ENCODE measurements at places on chromosomes 3 and 15.

GRCh38 chr3:54967731-54968161 lies 39.9 kb upstream of the LRTM1 start:
- DNase-seq = no peak

GRCh38 chr3:132549890-132550578 lies 47.0 kb upstream of the ACKR4 start:
- DNase-seq = no peak

- no peak for DNase-seq
Observed at GRCh38 chr3:17399586-17399985, 342.8 kb downstream of the TBC1D5 start.

DNA sequence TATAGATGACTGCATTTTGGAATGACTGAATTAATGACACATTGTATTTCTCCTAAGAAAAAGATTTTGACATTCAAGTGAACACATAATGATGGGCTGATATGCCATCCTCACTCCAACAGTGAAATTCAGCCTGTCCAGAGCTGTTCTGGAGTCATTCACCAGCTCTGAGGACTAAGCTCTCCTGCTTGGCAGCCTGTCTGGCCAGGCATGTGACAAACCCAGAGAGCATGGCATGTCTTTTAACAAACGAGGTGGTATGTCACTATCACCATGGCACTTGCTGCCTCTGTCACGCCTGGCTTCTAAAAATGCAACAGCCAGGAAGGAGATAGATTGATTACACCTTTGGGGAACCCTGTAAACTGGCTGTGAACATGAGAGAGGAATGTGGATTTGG lies 1.4 kb downstream of the ACTC1 start:
- DNase-seq = no peak

DNA sequence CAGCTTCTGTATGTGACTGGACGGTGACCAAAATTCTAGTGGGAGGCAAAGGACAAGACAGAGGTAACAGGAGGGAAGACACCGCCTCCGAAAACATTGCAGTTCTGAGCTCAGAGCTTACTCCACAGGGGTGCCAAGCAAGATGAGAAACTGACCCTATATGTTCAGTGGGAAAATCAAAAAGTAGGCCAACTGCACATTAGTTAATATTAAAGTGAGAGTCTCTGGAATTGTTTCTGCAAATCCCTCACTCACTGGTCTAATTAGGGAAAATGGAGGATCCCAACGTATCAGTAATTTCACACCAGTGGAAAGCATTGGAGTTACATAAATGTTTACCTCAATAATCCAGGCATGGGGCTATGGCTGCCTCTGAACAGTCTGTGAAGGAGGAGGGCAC lies 313.3 kb upstream of the KCNH8 start:
- DNase-seq = no peak

- no peak for DNase-seq
Observed at GRCh38 chr3:85176799-85177198, 218.0 kb downstream of the CADM2 start.

DNA sequence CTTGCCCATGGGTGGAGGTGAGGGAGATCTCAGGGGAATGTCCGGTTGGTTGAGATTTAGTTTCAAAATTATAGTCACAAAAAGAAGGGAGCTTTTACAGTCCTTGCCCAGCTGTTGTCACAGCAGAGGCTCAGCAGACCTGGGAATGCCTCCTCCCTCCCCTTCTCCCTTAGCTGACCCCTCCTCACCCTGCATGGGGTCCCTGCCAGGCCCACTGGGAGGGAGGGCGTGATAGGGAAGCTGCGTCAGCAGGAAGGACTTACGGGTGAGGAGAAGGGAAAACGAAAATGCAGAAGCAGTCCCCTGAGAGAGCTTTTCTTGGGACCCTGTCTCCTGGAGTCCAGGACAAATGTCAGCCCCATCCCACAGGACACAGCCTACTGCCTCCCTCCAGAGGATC lies 18.9 kb downstream of the SCN5A start:
- DNase-seq = no peak

GRCh38 chr15:77825252-77825542 lies 192.5 kb upstream of the LINGO1 start:
- no peak for DNase-seq

DNA sequence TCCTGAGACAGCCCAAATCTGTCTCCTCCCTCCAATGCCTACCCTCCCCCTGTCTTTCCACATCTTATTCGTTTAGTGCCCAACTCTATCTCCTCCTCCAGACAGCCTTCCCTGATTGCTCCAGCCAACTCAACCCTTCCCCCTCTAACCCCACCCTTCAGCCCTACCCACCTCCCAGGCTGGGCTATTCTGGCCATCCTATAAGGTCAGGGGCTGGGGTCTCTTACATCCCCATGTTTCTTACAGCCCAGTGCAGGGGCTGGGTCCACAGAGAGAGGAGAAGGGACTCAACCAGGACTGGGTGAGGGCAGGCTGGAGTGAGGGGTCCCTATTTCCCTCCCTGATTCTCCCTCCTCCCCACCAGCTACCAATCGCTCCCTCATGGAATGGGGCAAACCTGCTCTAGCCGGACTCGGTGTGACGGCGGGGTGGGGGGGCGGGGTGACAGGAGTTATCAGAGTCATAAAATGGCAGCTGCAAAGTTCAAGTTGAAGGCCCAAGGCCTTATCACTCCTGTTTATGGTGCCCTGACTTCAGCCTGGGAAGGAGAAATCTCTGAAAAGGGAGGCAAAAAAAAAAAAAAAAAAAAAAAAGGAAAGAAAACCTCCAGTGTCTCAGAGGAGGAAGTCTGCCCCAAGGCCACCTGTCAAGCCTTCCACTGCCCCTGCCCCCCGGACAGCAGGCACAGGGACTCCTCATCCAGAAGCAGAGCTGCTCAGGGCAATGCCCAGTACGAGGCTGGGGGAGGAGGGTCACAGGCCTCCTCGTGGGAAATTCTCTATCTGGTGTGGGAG lies 2.1 kb downstream of the VIPR1 start:
- DNase-seq = no peak

GRCh38 chr3:133113927-133114597 lies 75.9 kb downstream of the TMEM108 start:
- no peak for DNase-seq

- DNase-seq = no peak
Observed at GRCh38 chr15:42493679-42494078, 1.8 kb upstream of the SNAP23 start.

DNA sequence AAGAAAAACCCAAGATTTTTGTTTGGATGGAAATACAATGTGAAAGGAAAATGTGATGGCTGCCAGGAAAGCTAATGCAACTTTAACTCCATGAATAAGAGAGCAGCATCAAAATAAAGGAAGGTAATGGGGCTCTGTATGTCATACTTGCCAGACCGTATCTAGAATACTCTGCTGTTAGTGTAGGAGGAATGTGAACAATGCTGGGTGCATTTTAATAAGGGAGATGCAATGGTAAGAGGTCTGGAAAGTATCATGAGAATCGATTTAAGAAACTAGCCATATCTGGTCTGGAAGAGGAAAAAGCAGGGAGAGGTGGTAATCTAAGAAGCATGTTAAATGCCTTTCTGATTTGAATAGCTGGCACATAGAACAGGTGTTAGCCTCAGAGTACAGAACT lies 239.6 kb downstream of the GBE1 start:
- no peak for DNase-seq

GRCh38 chr15:80778964-80779657 lies at the start of gene CEMIP:
Gene CEMIP, plus strand, starts transcription at chr15:80779370. Its CDS starts 94,510 bp downstream, at chr15:80873880.
- DNase-seq = peak; percentile 45

- DNase-seq = no peak
Observed at GRCh38 chr15:66760968-66761725, 59.1 kb downstream of the SMAD6 start.

DNA sequence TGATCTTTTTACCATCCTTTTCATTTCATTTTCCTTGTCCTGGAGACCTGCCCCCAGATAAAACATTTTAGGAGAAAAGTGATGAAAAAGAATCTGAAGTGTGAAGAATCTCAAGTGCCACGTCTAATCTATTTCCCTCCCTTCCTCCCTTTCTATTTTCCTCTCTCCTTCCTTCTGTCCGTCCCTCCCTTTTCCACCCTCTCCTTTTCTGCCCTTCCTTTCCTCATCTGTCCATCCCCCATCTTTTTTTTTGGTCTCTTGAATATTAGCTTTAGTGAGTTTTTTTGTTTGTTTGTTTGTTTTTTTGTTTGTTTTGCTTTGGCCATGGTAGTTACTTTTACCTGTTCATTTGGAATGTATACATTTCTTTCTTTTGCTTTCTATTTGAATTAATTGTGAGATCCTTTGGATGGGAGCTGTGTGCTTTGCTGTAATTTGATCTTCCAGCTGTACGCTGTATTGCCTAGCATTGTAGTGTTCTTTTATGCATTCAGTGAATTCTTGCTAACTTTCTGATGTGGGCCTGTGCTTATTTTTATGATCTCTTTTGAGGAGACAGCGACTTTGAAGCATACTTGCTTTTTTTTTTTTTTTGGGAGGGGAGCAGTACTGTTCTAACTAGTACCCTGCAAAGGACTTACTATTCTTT lies 19.2 kb downstream of the CDIN1 start:
- DNase-seq = no peak
